Activated CD8-positive, alpha-beta T cell treated with anti-CD3 and anti-CD28 coated beads, Interleukin-2, amount 10 ng/mL, durations not matched to agents 7 days and 5 days (primary cell): ENCODE measurements at places on chromosomes 12 and 14. TPM values are rescaled to one million over a fixed set of nuclear protein-coding genes. Genes with fewer than 3 reads are reported as not detected.
A peak's percentile ranks its signal among the peaks of the same experiment; 100 is the strongest.

GRCh38 chr12:46246021-46246700 lies 22.7 kb downstream of the SLC38A1 start:
- peaks cover 99% of the 10 kb centered on the region for H3K36me3 ChIP-seq
- H3K4me1 ChIP-seq, result peaks cover 85% of the 10 kb centered on the region
- no peaks in the 10 kb centered on the region for H3K27me3 ChIP-seq
- no peak for DNase-seq

CCDC196 gene
- total RNA-seq, result not detected

DNA sequence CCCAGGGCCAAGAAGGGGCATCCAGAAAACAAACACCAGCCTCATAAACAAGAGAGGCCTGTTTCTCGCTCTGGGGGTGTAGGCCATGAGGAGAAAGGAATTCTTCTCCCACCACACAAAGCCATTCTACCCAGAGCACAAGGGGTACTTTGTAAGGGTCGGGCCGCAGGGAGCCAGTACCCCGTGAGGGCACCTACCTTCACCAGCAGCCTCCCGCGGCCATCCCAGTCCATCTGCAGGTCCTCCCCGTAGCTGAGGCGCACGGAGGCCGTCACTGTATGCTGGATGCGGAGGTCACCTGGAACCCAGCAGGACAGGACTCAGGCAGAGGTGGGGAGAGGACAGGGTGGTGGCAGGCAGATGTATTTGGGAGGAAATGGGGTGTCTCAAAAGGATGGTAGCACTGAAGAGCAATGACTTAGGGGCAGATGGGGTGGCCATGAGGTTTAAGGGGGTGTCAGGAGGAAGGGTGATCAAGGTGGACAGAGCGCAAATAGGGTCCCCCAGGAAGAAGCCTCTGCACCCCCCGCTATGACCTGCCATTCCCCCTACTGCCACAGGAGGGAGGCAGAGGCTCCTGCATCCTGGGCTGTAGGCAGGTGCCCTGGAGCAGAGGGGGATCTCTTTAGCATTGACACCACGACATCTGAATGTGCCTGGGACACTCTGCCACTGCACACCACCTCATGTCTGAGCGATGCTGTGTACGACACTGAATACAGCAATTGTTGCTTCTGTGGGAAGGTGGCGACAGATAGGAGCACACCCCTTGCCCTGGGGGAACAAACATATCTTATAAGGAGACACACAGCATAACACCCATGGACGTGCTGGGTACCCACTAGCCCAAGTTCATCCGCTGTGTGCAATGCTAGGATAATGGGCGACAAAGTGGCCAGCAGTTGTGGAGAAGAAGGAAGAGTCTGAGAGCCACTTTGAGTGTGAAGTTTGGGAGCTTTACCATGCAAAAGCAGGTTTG lies 61.4 kb downstream of the VWF start:
- no peaks in the 10 kb centered on the region for H3K36me3 ChIP-seq
- H3K27me3 ChIP-seq, result peaks cover 6% of the 10 kb centered on the region
- no peak overlapping the region for H3K4me3 ChIP-seq
- DNase-seq, result peak; percentile 73

DNA sequence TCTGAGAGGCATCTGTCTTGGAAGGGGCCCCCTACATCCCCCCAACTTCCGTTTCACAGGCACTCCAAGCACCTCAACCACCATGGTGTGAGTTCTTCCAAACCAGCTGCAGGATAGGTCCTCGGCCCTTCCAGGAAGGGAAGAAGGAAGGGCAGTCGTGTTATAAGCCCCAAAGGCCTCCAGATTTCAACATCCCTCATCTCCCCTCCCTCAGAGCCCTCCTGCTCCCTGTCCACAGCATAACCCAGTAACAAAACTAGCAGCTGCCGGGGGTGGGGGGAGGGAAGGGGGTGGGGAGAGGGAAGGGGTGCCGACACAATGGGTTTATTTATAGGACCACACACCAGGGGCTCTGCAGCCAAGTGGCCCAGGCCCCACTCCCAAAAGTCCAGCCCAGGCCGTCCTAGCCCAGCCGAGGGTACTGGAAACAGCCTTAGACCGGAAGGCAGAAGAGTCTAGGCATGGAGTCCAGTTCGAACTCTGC lies 18.3 kb downstream of the NCKAP5L start:
- no peak for DNase-seq
- no peaks in the 10 kb centered on the region for H3K27me3 ChIP-seq
- H3K4me3 ChIP-seq, result no peak overlapping the region
- H3K4me1 ChIP-seq, result peaks cover 13% of the 10 kb centered on the region
- peak overlapping the region; percentile 55 for H3K27ac ChIP-seq

DNA sequence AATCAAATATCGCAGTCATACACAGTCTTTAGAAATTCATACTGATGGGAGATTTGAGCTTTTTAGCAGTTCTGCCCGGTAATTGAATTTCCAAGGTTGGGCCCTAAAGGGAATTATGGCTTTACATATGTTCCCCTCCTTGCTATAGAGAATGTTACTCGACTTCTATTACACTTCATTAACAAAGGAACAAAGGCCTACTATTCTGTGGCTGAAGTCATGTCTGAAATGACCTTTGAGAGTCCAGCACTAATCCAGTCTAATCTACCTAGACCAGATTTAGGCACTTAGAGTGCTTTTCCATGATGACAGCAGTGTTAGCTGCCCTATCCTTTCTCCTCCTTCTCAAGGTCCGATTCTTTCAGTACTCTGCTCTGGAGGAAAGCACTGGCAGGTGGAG lies 305.3 kb downstream of the MED13L start:
- H3K27ac ChIP-seq, result no peak overlapping the region
- no peak overlapping the region for H3K4me3 ChIP-seq
- H3K36me3 ChIP-seq, result peaks cover 56% of the 10 kb centered on the region
- no peak for DNase-seq

- peak overlapping the region; percentile 79 for H3K4me3 ChIP-seq
- peak overlapping the region; percentile 43 for H3K27ac ChIP-seq
- peaks cover 23% of the 10 kb centered on the region for H3K27me3 ChIP-seq
- peak; percentile 64 for DNase-seq
- peaks cover 21% of the 10 kb centered on the region for H3K4me1 ChIP-seq
Observed at GRCh38 chr12:56078931-56079722, 838 bp upstream of the ERBB3 start.

DNA sequence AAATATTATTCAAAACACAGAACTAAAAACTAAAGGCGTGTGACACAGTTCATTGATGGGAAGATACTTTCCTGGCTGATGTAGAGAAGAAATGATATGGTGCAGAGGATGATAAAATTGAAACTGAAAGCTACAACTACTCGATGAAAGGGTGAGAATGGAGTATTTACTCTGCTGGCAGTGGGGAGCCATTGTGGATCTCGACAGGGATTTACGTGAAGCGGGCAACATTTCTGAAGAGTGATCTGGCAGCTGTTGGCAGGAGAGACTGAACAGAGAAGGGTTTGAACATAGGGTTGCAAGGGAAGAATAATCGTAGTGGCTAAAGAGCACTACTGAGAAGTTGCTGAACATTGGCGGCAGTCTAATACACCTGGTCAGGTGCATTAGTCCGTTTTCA lies 464.9 kb downstream of the PDZRN4 start:
- H3K4me3 ChIP-seq, result no peak overlapping the region
- no peaks in the 10 kb centered on the region for H3K4me1 ChIP-seq
- H3K27ac ChIP-seq, result no peak overlapping the region
- DNase-seq, result no peak

- no peak overlapping the region for H3K27ac ChIP-seq
- H3K27me3 ChIP-seq, result peaks cover 24% of the 10 kb centered on the region
- H3K4me3 ChIP-seq, result no peak overlapping the region
Observed at GRCh38 chr12:112837629-112838197, 46.2 kb downstream of the RPH3A start.

DNA sequence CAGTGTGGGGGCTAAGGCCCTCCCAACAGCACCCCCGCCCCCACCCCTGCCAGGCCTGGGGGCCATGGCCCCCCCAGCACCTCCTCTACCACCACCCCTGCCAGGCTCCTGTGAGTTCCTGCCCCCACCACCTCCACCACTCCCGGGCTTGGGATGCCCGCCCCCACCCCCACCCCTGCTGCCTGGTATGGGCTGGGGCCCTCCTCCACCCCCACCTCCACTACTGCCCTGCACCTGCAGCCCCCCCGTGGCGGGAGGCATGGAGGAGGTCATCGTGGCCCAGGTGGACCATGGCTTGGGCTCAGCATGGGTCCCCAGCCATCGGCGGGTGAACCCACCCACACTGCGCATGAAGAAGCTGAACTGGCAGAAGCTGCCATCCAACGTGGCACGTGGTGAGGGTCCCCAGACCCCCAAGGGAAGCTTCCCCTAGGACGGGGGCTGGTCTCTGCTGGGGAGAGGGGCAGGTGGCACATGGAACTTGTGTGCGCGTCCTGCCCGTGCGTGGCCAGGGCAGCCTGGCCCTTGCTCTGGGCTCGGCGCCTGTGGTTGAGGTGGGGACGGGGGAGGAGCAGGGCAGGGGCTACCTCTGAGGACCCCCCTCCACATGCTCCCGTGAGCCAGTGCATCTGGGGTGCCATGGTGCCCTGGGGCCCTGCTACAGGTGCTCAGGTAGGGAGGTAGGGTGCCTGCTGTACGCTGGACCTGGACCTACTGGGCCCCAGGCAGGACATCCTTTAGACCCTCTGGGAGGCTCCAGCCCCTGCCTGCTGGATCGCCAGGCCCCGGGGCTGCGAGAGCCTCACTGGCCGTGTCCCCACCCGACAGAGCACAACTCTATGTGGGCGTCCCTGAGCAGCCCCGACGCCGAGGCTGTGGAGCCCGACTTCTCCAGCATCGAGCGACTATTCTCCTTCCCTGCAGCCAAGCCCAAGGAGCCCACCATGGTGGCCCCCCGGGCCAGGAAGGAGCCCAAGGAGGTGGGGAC lies 16.1 kb upstream of the ADSS1 start:
- H3K36me3 ChIP-seq, result peaks cover 25% of the 10 kb centered on the region
- no peak overlapping the region for H3K4me3 ChIP-seq
- DNase-seq, result no peak
- H3K4me1 ChIP-seq, result peaks cover 1% of the 10 kb centered on the region
- no peak overlapping the region for H3K27ac ChIP-seq

MIPOL1 gene
- not detected for total RNA-seq

- DNase-seq, result no peak
- H3K4me3 ChIP-seq, result peak overlapping the region; percentile 67
- H3K36me3 ChIP-seq, result peaks cover 17% of the 10 kb centered on the region
- H3K27me3 ChIP-seq, result no peaks in the 10 kb centered on the region
- peaks cover 65% of the 10 kb centered on the region for H3K4me1 ChIP-seq
Observed at GRCh38 chr12:9795945-9796344, 31.3 kb upstream of the KLRF1 start.

DNA sequence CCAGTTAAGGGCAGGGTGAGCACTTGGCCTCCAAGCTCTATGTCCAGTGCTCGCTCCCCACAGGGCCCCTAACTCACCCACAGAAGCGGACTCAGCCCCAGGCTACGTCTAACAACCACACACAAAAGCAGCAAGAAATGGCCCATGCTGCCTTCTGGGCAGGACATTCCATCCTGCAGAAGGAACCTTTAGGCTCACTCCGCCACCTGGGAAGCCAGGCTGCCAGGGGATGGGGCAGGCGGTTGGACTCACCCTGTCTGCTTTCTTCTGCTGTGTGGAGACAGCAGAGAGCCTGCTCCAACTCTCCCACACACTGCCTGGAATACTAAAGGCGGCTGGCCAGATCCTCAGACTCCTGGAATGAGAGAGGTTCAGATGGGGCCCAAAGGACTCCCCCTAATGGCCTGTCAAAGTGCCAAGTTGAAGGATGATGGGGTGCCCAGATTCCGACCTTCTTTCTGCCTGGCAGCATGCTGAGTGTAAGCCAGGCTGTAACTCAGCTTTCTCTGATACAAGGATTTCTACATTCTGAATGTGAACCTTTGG lies 27.7 kb upstream of the BLTP3B start:
- no peak overlapping the region for H3K27ac ChIP-seq
- peaks cover 17% of the 10 kb centered on the region for H3K36me3 ChIP-seq
- no peaks in the 10 kb centered on the region for H3K4me1 ChIP-seq
- H3K27me3 ChIP-seq, result no peaks in the 10 kb centered on the region
- no peak for DNase-seq

DNA sequence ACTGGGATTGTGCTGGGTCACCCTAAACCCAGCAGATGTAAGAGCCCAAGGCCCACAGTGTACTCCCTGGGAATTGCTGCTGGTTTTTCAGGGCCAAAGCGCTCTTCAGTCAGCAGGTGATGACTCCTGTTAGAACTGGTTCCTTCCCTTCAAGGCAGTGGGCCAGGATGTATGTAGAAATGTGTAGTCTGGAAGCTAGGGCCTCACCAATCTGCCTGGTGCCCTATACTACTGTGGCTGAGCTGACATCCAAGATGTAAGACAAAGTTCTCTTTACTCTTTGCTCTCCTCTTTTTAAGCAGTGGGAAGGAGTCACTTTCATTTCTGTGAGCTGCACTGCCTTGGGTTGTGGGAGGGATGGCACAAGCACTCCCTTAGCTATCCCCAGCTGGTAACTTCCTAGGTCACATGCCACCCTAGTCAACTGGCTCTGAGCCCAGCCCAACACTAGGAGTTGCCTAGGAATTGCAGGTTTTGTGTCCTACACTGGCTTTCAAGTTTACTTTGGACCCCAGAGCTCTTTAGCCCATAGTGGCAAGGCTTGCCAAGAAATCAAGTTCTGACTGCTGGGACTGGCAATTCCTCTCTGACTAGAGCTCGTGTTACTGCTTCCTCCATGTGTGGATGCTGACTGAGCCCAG lies 249.2 kb downstream of the C12orf50 start:
- H3K27ac ChIP-seq, result no peak overlapping the region
- H3K27me3 ChIP-seq, result no peaks in the 10 kb centered on the region
- no peak for DNase-seq
- no peak overlapping the region for H3K4me3 ChIP-seq
- H3K4me1 ChIP-seq, result no peaks in the 10 kb centered on the region

GPD1 gene
- 0.82 TPM for total RNA-seq

- peaks cover 22% of the 10 kb centered on the region for H3K27me3 ChIP-seq
- H3K4me1 ChIP-seq, result peaks cover 39% of the 10 kb centered on the region
- H3K4me3 ChIP-seq, result peak within 1 kb of the TSS; percentile 85
Observed at GRCh38 chr14:68979021-68979721, at the start of gene ACTN1. Gene ACTN1, minus strand, starts transcription at chr14:68979302. Its CDS starts 246 bp downstream, at chr14:68979056.

WNT1 gene
- total RNA-seq, result 0.81 TPM

GRCh38 chr14:91398707-91399106 lies 18.9 kb downstream of the CCDC88C start:
- H3K4me1 ChIP-seq, result peaks cover 94% of the 10 kb centered on the region
- no peak for DNase-seq
- peak overlapping the region; percentile 93 for H3K27ac ChIP-seq
- peaks cover 69% of the 10 kb centered on the region for H3K36me3 ChIP-seq
- peak overlapping the region; percentile 100 for H3K4me3 ChIP-seq
- no peaks in the 10 kb centered on the region for H3K27me3 ChIP-seq

DNA sequence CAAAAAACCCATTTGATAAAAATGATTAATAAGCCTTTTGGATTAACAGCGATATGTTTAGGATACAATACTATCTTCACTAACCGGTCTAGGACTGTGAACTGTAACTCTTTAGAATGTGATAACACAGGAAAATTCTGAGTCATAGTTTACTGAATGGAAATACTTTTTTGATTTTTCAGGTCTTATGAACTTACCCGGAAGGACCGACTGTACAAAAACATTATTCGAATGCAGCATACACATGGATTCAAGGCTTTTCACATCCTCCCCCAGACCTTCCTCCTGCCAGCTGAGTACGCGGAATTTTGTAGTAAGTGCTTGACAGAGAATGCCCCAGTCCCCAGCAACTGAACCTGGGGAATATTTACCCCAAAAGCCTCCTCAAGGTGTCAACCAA lies 29.0 kb downstream of the TTLL5 start:
- no peaks in the 10 kb centered on the region for H3K27me3 ChIP-seq
- no peaks in the 10 kb centered on the region for H3K4me1 ChIP-seq
- H3K4me3 ChIP-seq, result no peak overlapping the region
- H3K36me3 ChIP-seq, result peaks cover 37% of the 10 kb centered on the region
- DNase-seq, result no peak

STAC3 gene
- 7.5 TPM for total RNA-seq
